Neural crest cell (in vitro differentiated cells): ENCODE measurements at places on chromosomes 4 and X.

DNA sequence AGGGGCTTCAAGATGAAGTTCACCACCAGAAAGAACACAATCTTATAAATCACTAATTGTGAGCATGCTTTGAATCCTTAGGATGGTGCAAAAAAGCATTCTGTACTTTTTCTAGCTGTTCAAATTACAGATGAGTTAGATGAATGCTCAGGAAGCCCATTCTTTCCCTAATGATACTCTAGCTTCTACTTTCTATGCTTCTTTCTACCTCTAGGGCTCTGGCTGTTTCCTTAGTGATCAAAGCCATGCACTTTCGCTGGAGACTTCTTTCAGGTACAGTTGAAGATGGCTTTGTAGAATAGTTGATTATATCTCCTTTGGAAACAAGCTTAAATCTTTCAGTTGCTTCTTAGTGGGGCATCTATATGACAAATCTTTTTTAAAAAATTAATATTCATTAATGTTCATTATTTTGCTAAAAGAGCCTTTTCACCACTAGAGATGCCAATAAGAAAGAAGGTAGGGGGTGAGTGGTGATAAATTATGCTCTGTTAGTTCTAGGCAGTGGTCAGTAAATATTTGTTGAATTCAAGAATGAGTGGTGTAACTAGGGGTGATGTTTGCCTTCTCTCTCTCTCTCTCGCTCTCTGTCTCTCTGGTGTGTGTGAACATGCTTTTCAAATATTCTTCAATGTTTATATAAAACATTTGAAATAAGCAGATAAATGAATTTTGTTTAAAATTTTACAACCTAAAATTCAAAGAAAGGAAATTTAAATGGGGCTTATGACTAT lies 169.4 kb downstream of the GLUD2 start:
- no peak for DNase-seq

GRCh38 chr4:109313168-109314133 lies 11.0 kb upstream of the COL25A1 start:
- no peak for DNase-seq

DNA sequence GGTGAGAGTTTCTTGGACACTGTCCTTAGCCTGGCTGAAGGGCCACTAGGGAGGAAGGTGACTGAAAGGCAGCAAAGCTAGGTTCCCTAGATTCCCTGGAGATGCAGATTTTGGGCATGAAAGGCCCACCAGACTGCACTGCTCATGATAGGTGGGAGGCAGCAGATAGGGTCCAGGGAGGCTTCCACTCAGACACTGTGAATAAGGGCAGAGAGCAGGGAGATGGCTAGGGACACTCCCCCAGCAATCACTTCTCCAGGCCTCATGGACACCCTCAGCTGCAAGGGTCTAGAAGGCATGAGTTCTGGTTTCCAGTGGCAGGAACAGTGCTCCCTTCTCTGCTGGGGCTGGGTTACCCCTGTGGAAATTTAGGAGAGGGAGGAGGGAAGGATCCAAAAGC lies 20.1 kb downstream of the ARMCX2 start:
- no peak for DNase-seq

DNA sequence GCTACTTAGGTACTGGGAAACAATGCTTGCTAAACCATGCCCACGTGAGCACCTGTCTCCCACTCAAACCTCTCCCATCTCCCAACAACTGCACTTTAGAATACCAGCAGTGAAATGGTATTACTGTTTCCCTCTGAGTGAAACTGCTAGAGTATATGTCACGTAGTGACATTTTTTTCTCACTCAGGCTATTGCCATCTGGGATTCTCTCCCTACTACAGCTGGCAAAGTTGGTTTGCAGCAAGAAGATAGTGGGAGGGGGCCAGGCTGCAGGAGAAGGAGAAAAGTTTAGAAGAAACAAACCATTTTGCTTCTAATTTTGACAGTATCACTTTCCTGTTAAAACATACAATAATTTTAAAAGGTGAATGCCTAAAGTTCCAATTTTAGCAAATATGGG lies 358.3 kb downstream of the MAPK10 start:
- DNase-seq, result no peak

- no peak for DNase-seq
Measured at GRCh38 chr4:156496797-156497196, 474.8 kb downstream of the PDGFC start.

GRCh38 chrX:68193234-68193633 lies 240.1 kb downstream of the OPHN1 start:
- no peak for DNase-seq

DNA sequence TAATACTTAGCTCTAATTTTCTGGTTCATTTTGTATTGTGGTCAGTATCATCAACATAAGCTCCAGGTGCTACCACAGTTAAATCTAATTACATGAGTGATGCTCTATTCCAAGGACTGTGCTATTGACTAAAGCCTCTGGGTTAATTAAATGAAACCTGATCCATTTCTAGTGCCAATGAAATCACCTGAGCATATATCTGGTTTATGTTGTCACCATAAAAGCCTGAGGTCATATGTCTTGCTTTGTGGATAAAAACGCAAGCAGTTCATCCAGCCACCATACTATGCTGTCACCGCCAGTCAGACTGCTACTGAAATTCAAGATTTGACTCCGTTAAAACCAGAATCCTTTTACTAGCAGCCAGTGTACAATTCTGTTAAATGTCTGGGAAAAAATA lies 64.2 kb upstream of the ZNF518B start:
- DNase-seq, result no peak

GRCh38 chr4:16199093-16199492 lies 27.2 kb downstream of the TAPT1 start:
- DNase-seq, result no peak

DNA sequence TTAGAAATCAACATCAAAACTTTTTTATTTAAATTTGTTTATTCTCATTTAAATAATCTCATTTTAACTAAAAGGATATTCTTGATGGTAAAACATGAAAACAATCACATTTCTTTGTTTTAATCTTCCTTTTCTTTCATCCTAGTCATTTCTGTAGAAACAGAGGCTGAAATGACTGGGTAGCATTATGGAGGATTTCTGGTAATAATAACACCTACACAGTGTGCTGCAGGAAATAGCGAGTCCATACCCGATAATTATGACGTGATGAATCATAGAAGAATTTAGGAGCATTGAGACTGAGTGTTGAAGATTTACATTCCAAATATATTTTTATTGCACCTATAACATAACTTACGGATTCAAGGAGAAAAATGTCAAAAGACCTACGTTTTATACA lies 31.4 kb upstream of the BBS12 start:
- DNase-seq, result no peak

DNA sequence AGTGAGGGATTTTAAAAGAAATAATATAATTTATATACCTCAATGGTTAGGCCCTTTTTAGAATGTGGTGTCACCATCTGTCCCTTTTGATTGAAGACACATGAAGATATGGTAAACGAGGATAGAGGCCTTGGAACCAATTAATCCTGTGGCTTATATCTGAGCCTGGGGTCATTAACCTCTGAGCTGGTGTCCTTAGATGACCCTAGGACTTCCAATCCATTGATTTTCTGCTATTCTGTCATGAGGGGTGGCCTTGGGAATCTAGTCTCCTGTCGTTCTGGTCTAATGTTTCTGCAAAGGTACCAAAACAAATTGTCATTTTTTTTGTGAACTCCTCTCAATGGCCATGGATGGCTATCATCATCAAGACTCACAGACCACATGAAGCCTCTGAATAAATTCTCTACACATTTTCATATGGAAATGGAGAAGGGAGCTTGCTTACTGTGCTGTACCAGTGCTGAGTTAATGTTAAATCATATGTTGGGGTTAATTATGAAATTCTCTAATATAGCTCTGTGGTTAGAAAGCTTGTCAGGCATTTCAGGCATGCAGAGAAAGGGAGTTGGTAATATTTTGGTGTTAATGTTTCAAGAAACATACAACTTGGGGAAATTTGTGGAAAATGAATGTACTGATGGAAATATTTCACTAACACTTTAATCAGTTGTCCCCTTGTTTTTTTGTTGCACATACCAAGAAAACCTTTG lies 204.2 kb upstream of the IL15 start:
- no peak for DNase-seq

DNA sequence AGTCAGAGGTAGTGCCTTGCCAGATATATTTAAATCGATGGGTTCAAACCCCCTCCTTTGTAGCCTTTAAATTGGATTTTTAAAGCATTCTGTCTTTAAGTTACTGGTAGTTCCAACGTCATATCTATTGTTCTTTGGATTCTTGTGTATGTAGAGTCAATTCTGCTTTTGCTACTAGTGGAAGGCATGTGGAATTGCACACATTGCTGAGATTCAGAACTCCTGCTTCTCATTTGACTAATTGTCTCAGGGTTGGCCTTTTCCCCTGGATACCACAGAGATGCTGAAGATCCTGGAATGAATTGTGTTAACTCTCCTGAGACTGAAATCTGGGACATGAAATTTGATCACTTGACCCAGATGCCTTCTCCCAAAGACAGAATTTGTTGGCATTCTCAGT lies 328.3 kb upstream of the RPS6KA3 start:
- DNase-seq, result no peak

DNA sequence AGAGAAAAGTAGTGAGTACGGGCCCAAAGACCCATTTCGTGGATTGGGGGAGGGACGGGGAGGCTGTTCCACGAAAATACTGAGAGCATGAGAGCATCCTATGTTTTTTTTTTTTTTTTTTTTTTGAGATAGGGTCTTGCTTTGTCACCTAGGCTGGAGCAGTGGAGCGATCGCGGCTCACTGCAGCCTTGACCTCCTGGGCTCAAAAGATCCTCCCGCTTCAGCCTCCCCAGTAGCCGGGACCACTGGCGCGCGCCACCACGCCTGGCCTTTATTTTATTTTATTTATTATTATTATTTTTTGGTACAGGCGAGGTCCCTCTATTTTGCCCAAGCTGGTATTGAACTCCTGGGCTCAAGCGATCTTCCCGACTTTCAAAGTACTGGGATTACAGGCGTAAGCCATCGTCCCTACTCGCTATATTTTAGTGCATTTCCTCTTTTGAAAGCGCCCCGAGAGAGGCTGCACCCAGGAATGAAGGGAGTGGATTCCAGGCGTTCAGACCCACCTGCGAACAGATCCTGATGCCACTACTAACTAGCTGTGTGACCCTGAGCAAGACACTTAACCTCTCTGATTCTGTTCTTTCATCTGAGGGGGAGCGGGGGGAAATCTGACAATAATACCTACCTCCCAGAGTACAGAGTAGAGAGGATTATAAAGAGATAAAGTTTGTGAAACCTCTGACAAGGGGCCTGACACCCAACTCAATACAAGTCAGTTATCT lies 5.4 kb upstream of the MSX1 start:
- DNase-seq, result no peak

DNA sequence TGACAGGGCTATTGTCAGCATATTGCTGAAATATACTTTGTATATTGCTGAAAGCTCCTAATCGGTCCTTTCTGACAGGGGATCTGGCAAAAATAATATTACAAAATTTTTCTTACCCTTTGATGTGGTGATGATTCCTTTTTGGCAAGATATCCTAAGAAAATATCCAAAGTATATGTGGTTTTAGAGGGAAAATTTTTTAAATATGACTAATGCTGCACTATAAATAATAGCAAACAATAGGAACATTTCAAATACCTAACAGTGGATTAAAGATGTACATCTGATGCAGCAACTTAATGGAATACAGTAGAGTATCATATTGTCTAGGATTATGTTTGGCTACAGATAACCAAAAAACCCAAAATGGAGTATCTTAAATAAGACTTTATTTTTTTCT lies 49.6 kb downstream of the RRAGB start:
- no peak for DNase-seq

GRCh38 chr4:154417373-154417673 lies 74.3 kb downstream of the DCHS2 start:
- no peak for DNase-seq

DNA sequence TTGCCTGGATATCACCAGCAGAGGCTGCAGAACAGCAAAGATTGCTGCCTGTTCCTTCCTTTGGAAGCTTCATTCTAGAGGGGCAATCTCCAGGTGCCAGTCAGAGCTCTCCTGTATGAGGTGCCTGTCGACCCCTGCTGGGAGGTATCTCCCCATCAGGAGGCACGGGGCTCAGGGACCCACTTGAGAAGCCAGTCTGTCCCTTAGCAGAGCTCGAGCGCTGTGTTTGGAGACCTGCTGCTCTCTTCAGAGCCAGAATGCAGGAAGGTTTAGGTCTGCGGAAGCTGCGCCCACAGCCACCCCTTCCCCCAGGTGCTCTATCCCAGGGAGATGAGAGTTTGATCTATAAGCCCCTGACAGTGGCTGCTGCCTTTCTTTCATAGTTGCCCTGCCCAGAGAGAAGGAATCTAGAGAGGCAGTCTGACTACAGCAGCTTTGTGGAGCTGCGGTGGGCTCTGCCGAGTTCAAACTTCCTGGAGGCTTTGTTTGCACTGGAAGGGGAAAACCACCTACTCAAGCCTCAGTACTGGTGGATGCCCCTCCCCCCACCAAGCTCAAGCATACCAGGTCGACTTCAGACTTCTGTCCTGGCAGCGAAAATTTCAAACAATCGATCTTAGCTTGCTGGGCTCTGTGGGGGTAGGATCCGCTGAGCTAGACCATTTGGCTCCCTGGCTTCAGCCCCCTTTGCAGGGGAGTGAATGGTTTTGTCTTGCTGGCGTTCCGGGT lies 57.9 kb downstream of the DKK2 start:
- DNase-seq, result no peak

DNA sequence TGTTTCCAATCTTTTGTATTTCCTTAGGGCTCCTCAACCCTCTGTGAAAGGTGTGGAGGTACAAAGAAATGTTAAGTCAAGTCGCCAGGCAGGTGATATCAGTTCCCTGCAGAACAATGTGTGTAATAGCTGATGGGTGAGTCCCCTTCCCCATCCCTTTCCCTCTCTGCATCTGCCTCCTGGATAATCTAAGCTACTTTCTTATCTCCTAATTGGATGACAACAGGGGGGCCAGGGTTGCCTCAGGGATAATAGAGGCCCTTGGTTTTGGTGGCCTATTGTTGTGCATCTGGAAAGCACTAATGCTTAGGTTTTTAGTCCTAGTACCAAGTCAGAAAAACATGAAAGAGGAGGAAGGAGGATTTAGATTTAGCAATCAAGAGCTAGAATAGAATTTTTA lies 29.1 kb downstream of the MAGED1 start:
- no peak for DNase-seq

DNA sequence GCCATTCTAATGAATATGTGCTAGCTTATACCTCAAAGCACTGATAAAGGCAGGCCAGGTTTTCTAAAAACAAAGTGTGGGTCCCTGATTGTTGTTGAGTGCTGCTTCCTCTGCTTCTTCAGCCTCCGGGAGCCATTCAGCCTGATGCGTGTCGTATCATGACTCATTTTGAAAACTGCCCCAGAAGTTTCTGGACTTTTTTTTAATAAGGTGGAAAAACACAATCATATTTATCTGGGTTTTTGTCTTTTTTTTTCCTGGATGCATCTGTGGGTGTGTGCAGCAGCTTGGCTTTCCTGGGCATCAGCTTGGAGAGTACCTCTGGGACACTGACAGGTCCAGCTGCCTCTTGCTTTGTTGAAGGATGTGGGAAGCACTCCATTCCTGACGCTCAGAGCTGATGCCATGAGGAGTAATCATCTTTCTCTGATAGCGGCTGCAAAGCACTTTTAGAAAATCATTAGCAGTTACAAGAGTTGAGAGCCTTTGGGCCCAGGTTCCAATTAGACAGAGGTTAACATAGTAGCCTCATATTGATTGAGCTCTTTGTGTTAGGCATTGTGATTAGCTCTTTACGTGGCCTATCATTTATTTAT lies 66.9 kb downstream of the PARM1 start:
- no peak for DNase-seq
